H4 (cell line): ENCODE measurements at places on chromosomes 3 and 15. TPM values are rescaled to one million over a fixed set of nuclear protein-coding genes. Genes with fewer than 3 reads are reported as not detected.

The ACKR2 gene
- not detected in 2 replicates for total RNA-seq

The ARL6 gene
- total RNA-seq = 7.9 and 19.1 TPM in 2 replicates

The DNAH12 gene
- total RNA-seq = 0.06 TPM in 1 of 2 replicates, not detected in the other

The PLA2G4E gene
- not detected in 2 replicates for total RNA-seq

The PCLAF gene
- total RNA-seq = 158 and 274 TPM in 2 replicates

The GP5 gene
- total RNA-seq = not detected in 2 replicates

The LYZL4 gene
- total RNA-seq = not detected in 2 replicates

GRCh38 chr3:156793400-156793799, 32.8 kb upstream of the LEKR1 start:
- no peak for DNase-seq

DNA sequence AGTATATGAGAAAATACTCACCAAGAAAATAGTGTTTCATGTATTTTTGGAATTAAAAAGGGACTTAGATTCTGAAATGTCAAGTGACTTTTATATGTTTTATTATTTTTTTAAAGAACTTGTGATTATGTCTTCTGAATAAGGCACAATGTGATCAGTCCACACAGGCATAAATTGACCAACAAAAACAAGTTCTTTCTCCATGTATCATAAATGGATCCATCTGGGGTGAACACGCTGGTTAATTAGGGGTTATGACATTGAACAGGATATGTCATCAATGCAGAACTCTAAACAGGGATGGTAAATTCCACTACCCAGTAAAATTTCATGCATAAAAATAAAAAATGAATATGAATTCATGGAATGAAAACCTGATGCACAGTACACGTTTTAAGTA, 31.3 kb upstream of the PIK3CA start:
- no peak for DNase-seq

GRCh38 chr3:152146461-152146860, 122.3 kb upstream of the MBNL1 start:
- DNase-seq = no peak

- DNase-seq = peak; percentile 84
These were observed 65.8 kb downstream of the MB21D2 start for GRCh38 chr3:192851821-192852372.

- DNase-seq = no peak
These were observed 115.6 kb upstream of the LMCD1 start for GRCh38 chr3:8385848-8386620.

GRCh38 chr3:20056725-20057611, 16.7 kb downstream of the KAT2B start:
- DNase-seq = no peak

DNA sequence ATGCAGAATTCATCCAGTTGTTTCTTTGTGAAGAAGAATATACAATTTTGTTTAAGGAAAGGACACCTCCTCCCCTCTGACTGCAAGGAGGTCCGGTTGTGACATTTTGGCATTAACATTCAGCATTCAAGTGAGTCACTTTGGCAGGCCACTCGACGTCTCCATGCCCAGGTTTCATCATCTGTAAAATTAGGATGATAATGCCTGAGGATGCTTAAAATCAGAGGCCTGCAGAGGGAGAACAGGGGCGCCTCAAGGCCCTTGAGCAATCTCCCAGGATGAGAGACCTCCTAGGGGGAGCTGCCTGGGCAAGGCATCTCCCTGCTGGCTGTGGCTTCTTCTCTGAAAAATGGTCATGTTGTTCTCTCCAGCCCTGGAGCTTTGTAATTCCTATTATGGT, 236.0 kb downstream of the CACNA2D3 start:
- peak; percentile 10 for DNase-seq

DNA sequence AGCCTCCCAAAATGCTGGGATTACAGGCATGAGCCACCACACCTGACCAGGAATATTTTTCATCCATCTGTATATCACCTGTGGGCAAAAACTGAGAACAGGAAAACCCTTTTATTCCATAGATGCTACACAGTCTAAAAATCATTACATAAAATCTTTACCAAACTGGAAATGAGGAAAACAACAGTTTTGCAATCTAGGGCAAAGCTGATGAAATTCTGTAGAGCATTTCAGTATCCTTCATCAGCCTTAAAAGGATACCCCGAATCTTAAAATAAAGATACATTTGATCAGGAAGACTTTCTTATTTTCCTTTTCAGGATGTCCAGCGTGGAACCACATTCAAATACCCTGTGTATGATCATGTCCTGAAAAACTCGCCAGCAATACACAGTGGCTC, 7.1 kb downstream of the SIAH2 start:
- no peak for DNase-seq

- peak; percentile 33 for DNase-seq
These were observed 47.2 kb upstream of the TEX55 start for GRCh38 chr3:119098619-119099222.

- no peak for DNase-seq
These were observed 111.1 kb downstream of the RASA2 start for GRCh38 chr3:141597931-141598330.

DNA sequence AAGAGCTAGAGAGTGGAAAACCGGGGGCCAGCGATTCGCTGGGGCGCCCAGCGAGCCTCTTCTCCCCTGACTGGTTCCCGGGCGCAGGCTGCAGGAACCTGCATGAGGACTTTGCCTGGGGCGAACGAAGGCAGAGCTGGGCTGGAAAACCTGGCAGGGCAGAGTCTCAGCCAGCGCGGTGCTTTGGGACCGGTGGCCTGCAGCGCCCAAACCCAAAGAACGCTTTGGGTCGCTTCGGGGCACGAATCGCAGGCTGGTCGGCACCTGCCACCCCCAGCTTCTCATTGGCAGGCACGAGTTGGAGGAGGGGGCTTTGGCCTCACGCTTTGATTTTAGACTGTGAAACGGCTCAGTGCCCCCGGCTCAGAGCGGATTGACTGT, 3.0 kb downstream of the ONECUT1 start:
- DNase-seq = no peak

DNA sequence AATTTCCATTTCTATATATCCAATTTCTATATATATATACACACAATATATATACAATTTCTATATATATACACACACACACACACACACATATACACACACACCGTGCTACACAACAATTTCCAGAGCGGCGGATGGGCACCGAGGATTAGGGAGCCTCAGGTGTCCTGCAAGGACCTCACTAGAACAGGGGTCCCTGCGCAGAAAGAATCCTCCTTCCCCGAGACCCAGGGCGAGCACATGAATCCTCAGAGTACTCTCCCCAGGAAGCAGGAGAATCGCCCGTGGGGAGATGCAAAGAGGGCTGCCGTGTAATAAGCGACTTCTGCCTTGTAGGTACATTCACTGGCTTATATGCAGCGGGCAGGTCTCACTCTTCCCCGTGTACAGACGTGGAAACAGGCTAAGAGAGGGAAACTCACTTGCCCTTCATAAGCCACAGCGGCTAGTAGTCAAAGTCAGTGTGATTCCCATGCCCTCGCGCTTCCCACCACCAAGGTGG, 467 bp downstream of the PIF1 start:
- no peak for DNase-seq

GRCh38 chr3:149391960-149392359, 14.5 kb upstream of the TM4SF1 start:
- no peak for DNase-seq

DNA sequence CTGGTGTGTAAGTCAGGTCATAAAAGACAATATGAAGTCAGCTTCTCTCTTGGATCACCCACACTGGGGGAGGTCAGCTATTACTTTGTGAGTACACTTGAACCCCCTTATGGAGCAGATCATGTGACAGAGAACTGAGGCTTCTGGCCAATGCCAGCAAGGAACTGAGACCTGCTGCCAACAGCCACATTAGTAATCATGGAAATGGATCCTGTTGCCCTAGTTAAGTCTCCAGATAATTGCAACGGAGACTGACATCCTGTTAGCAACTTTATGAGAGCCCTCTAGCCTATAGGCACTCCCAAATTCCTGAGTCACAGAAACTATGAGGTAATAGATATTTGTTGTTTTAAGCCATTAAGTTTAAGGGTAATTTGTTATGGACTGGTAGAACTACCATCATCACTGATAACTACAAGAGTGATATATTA, 110.4 kb upstream of the GMNC start:
- peak; percentile 18 for DNase-seq

DNA sequence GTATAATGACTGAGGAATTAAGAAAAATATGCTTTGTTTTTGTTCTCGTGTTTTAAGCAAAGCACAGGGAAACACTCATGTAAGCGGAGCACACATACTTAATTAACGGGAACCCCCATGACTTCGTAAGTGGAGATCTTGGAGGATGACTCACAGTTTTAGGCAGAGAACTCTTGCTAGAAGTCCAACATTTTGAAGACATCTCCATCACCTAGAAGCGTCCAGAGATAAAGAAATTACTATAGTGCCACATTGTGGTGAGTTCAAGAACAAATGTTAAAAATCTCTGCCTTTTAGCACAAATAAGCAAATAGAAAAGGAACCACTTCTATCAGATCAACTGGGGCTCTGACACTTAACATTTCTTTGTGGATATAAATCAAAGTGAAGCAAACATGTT, 194.1 kb upstream of the ARHGEF26 start:
- peak; percentile 70 for DNase-seq

DNA sequence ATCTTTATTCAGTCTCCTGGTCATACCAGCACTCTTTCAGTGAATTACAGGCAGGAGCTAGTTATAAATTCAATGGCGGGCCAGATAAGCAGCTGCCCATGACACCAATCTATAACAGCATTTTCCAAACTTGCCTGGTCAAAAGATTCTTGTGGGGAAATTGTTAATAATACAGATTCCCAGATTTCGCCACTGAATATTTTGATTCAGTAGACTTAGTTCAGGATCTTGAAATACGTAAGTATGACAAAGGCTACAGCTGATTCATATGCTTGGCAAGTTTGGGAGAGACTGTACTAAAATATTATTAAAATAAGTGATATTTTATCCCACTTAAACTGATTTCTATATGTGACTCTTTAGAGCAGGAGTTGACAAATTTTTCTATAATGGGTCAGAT, 119.3 kb downstream of the TMCO5A start:
- DNase-seq = no peak

DNA sequence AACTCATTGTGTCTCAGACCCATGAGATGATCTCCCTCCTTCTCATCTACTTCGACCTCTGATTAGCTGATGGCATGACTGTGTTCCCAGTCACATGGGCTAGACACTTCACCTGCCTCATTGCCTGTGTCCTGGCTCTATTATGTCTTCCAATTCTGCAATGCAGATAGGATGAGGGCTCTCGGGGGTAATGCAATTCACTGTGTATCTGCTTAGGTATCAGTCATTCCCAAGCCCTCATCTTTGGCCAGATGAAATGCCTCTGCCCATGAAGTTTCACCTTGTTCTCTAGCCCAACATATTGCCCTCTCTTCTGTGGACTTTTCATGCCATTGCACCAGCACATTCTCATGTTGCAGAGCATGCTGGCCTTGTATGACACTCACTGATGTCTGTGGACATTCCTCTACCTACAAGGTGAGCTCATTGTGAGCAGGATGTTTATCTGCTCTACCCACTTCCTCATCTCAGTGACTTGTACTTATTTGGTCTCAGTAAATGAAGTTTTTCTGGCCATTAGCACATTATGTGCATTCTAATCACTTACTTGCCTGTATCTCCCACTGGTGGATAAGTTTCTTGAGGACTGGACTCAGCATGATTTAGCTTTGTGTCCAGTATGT, 32.3 kb downstream of the MOBP start:
- DNase-seq = no peak

GRCh38 chr15:35279811-35280210, 194.7 kb upstream of the NANOGP8 start:
- no peak for DNase-seq

DNA sequence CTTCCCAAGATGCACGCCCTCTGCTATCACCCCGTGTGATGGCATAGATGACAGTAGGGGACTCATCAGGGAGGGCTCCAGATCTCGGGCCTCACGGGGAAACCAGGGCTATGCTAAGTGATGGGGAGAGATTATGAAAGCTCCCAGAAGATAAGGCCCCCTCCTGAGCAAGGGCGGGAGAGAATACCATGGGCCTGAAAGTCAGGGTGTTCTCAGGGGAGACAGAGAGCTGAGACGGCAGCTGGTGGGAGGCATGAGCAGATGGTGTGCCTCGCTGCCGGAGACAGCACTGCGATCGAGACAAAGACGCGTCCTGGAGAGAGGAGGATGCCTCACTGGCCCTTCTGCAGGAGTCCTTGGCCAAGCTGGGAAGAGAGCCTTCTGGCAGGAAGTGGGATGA, 106.5 kb upstream of the ADPGK start:
- no peak for DNase-seq

GRCh38 chr3:117669774-117670173, 960.2 kb downstream of the TUSC7 start:
- no peak for DNase-seq

DNA sequence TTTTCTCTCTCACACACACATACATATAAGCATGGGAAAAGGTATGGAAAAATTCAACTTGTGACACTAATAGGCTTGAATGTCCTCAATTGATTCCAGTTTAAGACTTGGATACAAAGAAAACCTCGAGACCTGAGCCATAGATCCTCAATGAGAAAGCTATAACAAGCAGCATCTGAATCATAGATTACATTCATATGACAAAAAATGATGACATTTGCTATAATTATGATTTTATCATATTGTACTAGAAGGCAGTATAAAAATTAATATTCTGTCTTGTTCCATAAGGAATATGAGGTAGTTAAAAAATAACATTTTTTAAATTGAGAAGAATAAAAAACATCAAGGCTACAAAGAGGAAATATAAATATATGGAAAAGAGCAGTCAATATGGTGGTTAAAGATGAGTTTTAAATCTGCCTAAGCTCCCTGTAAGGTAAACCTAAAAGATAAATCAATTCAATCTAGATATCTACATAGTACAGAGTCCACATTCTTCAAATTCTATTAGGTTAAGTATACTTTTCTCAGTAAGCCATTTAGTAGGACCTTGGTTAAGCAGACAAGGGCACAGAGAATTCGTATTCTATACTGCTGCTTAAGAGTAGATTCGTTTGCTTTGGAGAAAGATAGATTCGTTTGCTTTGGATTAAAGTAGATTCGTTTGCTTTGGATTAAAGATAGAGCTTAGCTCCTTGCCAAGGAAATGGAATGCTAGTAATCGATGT, 175.7 kb downstream of the STAG1 start:
- no peak for DNase-seq

DNA sequence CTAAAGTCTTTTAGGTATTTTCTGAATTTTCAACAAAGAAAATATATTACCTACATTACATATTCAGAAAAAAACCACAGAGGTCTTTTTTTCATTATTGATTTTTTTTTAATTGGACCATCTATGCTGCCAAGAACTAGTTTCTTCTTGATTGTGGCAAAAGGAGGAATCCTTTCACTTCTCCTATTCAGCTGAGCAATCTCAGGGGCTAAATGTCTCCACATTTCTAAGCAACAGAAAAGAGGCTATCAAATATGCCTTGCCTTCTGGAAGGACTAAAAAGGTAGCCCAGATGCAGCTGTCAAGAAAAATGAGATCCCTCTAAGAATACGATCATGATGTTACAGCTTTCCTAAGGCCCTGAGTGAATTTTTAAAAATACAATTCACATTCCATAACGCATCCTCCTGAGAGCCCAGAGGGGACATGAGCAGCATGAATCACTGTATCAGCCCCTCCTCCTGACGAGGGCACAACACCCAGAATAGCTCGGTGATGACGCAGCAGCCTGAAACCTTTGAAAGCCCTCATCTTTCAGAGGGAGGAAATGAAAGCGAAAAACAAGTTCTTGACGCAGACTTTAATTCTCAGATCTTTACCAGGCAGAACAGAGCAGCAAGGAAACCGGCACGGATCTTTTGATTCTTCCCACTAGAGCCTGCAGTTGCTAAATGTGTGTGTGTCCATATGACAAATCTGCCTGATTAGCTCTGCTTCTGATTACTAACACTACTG, 24.6 kb downstream of the RUBCN start:
- DNase-seq = peak; percentile 97

GRCh38 chr3:78907367-78907766, 860.4 kb downstream of the ROBO1 start:
- no peak for DNase-seq
